Cortex of kidney (tissue), 1 donor: ENCODE measurements at places on chromosomes 16 and 17.

DNA sequence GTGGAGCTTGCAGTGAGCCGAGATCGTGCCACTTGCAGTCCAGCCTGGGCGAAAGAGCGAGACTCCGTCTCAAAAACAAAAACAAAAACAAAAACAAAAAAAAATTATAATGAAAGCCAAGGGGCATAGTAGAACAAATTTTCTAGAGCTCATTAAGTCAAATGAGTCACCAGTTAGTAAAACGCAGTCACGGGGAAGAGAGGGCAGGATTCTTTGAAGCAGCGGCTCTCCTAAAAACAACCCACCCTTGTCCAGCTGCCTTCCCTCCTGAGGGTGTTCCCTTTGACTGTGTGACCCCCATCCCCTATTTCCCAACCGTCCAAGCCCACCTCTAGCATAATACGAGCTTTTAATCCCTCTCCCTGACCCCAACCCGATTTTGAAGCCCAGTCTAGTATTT, 44.1 kb upstream of the STH start:
- DNase-seq, result no peak

- DNase-seq, result no peak
Observed at GRCh38 chr16:26382586-26382985, 684.1 kb upstream of the C16orf82 start.

DNA sequence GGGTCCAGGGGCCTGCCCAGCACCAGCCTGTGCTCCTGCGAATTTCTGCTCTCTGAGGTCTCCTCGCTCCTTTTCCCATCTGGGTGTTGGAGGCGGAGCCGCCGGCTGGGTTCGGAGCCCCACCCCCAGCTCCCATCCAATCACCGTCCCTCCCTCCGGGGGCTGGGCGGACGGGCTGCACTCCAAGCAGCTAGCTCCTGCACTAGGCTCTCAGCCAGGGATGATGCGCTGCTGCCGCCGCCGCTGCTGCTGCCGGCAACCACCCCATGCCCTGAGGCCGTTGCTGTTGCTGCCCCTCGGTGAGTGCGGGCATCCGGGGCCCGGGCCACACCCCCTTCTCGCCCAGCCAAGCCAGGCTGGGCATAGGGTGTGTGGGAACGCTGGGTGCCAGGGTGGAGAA, at the start of gene NRN1L:
NRN1L (plus strand) TSS at position 202 of the 400 bp plus-strand sequence; CDS start at position 221, 19 bp downstream.
- peak; percentile 27 for DNase-seq

DNA sequence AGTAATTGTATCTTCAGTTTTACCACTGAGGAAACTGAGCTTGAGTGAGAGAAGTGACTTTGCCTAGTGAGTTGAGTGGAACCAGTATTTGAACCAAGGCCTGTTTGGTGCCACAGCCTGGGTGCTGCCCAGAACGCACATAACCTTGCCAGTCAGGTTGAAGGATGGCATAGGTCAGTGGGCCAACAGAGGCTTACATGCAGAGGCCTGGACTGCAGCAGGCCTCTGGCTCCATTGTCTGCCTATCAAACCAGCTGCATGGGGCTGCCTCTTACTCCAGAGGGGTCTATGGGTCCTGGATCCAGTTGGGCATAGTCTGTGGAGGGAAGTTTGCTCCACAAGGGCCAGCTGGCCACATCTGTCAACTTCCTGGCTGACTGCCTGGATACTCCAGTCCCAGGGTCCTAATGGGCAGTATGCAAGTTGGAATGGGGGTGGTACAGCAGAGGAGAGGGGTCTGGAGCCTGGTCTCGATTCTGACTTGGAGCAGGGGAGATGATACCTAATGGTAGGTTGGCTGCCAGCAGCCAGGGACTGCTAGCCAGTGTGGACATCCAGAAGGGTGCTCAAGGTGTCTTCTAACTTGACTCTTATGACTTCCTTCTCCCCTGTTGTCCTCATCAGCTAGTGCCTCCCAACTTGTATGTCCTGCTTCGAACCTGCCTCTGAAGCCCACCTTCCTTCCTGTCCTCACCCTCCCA, 11.1 kb upstream of the RNF112 start:
- DNase-seq, result no peak

GRCh38 chr17:82863941-82864712, 24.3 kb upstream of the ZNF750 start:
- no peak for DNase-seq

DNA sequence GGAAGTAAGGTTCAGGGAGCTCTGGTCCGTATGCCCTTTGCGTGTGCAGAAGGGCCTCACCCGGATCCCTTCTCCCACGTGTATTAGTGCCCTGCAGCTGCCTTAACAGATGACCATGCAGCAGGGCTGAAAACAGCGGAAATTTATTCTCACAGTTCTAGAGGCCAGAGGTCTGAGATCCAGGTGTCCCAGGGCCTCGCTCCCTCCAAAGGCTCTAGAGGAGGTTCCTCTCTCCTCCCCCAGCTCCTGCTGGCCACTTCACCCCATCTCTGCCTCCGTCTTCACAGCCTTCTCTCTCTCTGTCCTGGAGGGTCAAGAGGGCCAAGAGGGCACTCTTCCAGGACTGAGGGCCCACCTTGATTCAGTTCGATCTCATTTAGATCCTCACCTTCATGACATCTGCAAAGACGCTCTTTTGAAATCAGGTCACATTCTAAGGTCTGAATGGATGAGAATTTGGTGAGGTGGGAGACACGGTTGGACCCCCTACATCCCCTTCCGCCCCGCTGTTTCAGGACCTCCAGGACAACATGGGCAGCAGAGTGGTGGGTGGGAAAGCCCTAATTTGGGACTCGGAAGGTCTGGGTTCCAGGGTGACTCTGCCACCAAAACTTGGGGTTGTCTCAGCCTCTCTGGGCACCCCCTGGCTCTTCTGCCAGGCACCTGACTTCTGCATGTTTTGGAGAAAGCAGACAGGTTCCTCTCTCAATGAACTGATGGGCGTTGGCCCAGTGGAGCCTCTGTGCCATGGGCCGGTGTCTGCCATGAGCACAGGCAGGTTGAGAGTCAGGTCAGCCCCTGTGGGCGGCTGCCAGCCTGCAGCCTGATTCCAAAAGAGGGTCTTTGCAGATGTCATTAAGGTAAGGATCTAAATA, 361.2 kb downstream of the SEC14L1 start:
- no peak for DNase-seq

- DNase-seq, result no peak
Observed at GRCh38 chr17:31564883-31565301, 173.4 kb downstream of the RAB11FIP4 start.

GRCh38 chr16:1169285-1170075, 16.6 kb downstream of the CACNA1H start:
- DNase-seq, result no peak

- no peak for DNase-seq
Observed at GRCh38 chr17:17325816-17326215, 22.6 kb downstream of the NT5M start.

DNA sequence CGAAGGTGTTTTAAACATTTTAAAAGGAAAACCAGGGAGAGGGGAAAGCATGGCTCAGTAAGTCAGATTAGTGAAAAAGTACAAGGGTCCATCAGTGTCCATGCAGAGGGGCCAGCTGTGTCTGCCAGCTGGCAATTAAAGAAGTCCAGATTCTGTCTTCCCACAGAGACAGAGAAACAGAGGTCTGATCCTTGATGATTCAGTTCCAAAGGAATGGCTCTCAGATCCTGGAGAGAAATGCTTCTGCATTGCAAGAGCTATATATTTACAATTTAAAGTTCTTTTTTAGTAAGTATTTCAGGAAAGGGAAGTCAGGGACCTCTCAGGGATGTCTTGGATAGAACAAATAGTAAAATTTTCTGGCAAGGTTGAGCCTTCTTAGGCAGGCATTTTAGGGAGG, 56.2 kb downstream of the HSD17B2 start:
- no peak for DNase-seq

DNA sequence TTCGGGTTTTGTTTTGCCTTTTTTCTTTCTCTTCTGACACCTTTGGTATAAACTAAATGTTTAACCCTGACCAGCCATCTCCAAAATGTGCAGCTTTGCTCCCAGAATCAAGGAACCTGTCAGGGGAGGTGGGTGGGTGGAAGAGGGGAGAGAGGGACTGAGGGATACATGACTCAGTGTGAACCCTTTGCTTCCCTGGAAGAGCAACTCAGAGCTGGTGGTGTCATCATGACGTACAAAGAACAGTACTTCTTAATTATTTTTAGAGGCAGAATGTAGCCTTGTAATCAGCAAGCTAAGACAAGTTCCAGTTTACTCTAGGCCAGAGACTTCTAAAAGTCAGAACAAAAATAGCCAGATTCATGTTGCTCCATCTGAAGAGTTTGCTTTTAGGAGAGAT, 119.6 kb upstream of the HAS3 start:
- DNase-seq, result no peak

DNA sequence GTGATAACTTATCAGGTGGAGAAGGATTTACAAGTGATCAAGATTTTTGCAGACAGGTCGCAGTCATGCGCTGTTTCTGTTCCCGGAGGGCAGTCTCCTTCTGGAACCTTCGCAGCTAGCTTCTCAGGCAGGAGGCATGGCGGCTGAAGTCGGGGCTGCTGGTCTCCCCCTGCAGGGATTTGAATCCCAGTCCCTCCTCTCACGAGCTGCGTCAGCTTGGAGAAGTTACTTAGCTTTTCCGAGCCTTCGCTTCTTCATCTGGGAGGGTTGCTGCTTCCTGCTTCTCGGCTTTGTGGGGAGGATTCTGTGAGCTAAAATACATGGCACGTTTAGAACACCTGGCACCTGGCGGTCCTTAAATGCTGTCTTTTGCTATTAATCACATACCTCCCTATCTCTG, 287.8 kb upstream of the FOXF1 start:
- no peak for DNase-seq

DNA sequence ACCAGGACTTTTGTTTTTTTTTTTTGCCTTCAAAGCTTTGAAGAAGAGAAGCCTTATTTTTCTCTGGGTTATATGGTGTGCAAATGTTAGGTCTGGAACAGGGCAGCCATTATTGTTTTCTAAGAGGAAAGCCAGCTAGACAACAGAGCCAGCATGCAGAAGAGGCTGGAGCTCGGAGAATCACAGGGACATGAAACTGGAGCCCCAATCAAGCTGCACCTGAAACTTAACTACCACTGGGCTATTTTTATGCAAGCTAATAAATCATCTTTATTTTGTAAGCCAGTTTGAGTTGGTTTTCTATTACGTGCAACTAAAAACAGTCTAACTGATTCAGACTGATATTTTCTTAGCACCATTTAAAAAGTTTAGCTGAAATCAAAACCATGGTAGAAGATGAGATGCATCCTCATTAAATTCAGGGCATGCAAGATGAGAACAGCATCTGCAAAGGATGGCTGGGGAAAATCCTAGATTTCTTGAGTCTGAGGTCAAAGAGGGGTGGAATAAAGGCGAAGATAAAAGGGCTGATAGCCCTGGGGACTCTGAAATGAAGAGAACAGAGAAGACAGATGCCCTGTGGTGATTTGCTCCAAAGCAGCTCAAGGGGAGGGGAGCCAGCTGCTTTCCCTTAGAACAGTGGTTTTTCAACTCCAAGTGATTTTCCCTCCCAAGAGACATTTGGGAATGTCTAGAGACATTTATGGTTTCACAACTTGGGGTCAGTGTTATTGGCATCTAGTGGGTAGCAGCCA, 177.1 kb upstream of the WSCD1 start:
- no peak for DNase-seq

DNA sequence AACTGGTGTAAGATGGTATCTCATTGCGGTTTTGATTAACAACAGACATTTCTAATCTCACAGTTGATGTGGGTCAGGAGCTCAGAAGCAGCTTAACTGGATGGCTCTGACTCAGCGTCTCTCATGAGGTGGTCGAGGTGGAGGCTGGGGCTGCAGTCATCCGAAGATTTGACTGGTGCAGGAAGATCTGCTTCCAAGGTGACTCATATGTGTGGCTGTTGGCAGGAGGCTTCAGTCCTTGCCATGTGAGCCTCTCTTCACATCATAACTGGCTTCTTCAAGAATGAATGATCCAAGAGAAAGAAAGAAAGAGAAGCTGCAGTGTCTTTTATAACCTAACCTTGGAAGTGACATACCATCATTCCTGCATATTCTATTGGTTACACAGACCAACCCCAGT, 376.1 kb downstream of the SEC14L1 start:
- DNase-seq, result no peak

GRCh38 chr16:68776821-68777485, 39.9 kb downstream of the CDH1 start:
- DNase-seq, result no peak

GRCh38 chr16:28218109-28218508, 6.3 kb upstream of the XPO6 start:
- no peak for DNase-seq

GRCh38 chr17:27530764-27531391, 74.6 kb downstream of the KSR1 start:
- DNase-seq, result no peak

- no peak for DNase-seq
Observed at GRCh38 chr17:58272367-58273280, 8.1 kb downstream of the MPO start.

GRCh38 chr16:70393662-70394061, 45.2 kb downstream of the ST3GAL2 start:
- no peak for DNase-seq

DNA sequence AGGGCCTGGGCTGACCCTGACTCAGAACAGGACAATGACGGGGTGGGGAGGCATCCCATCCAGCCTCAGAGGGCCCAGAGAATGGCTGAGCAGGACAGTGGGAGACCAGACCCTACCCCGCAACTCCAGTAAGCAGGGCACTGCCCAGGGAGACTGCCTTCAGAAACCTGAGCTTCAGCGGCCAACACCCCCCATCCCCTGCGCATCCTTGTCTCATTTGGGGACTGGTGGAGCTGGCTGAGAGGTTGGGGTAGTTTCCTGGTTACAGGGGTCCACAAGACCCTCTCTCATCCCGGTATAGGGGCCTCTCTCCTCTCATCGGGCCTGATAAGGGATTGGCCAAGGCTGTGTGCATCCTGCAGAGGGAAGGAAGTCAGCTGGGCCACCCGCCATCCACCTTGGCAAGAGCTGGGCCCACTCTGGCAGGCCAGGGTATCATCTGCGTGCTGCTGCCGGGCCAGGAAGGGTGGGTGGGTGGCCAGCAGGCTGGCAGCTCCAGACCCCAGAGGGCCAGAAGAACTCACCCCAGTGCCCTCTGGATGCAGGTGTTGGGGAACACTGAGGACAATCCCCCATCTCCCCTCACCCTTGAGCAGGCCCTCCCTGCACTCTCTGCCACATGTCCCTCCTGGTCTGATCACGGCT, 229.1 kb downstream of the KATNIP start:
- no peak for DNase-seq

GRCh38 chr17:15470536-15470935, 3.1 kb upstream of the CDRT4 start:
- DNase-seq, result no peak

DNA sequence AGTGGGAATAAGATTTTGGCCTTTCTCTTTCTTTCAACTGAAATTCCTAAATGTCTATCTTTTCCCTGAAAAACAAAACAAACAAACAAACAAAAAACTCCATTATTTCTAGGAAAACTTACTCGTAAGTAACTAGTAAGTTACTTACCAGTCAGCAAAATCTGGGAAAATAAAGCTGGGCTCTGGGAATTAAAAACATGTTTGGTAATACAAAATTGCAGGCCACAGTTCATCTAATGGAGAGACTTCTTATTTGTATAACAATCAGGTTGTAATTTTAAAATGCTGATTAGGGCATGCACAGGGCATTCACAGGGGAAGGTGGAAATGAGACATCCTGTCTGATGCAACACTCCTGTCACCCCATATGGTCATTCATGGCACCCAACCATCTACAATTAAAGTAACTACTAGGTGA, 3.8 kb upstream of the WIPI1 start:
- no peak for DNase-seq
